Central memory CD8-positive, alpha-beta T cell (primary cell): ENCODE measurements at places on chromosomes 13 and 19.
A peak's percentile ranks its signal among the peaks of the same experiment; 100 is the strongest.

- no peak for DNase-seq
These were observed 234.4 kb upstream of the RXFP2 start for GRCh38 chr13:31504918-31505317.

DNA sequence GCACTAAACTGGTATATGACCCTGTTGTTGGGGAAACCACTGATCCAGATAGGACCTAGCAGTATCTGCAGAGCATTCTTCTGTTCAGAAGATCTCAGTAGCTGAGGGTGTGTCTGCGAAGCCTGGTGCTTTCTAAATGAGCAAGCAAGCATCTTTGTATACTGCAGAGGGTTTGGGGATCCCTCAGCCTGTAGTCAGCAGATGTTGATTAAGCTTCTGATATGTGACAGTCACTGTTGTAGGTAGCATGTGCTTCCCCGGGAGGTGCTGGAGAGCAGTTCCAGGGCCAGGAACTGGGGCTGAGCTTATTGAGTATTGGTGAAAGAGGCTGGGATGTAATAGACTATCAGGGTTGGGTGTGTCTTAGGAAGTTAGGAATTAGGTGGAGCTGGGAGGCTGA, 1.5 kb downstream of the SCAF1 start:
- no peak for DNase-seq

- no peak for DNase-seq
These were observed 50.8 kb downstream of the EFNB2 start for GRCh38 chr13:106484537-106485193.

GRCh38 chr13:93254775-93255174, 28.2 kb downstream of the GPC6 start:
- DNase-seq, result no peak

GRCh38 chr13:28707629-28708427, 10.9 kb downstream of the SLC46A3 start:
- DNase-seq, result no peak

DNA sequence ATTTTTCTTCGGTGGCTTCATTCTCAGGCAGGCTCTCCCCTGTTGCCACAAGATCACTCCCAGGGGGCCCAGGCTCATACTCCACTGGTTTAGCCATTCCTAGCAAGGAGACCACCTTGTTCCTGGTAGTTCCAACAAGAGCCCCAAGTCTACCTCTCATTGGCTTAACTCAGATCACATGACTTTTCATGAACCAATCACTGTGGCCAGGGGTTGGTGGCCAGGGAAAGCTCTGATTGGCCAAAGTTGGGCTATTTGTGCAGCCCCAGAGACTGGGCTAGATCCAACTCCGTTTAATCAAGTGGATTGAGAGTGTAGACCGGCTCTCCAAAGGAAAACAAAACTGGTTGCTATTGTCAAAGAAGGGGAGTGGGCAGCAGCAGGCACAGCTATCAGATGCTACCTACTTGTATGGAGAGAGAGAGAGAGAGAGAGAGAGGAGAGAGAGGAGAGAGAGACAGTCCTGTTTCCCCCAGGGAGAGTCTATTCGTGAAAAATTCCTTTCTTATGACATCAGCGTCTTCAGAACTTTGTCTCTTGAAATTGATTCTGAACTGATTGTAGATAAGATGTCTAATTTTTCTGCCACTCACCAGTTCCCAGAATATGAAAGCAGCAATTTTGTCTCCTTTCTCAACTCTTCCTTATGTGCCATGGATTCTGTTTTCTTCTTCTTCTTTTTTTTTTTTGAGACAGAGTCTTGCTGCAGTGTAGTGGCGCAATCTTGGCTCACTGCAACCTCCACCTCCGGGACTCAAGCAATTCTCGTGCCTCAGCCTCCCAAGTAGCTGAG, 5.9 kb downstream of the CEACAM19 start:
- no peak for DNase-seq

GRCh38 chr13:74217811-74218210, 83.6 kb upstream of the KLF12 start:
- no peak for DNase-seq

DNA sequence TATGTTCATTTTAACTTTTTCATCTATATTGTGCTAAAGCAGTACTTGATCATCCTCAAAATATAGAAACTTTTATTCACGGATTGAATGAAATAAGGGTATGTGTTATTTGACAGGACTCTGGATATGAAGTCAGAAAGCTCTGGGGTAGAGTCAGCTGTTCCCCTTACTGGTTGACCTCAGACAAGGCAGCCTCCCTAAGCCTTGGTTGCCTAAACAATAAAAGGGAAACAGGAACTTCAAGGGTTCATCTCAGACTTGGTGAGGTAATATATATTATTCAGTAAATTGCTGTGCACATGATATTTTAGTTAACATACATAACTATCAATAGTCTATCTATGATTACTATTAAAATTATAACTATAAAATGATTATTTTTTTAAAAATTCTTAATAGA, 13.6 kb downstream of the POLR1D start:
- DNase-seq, result no peak

GRCh38 chr19:22257381-22257780, 28.9 kb upstream of the ZNF729 start:
- no peak for DNase-seq

- no peak for DNase-seq
These were observed 9.0 kb upstream of the CIRBP start for GRCh38 chr19:1259876-1260748.

DNA sequence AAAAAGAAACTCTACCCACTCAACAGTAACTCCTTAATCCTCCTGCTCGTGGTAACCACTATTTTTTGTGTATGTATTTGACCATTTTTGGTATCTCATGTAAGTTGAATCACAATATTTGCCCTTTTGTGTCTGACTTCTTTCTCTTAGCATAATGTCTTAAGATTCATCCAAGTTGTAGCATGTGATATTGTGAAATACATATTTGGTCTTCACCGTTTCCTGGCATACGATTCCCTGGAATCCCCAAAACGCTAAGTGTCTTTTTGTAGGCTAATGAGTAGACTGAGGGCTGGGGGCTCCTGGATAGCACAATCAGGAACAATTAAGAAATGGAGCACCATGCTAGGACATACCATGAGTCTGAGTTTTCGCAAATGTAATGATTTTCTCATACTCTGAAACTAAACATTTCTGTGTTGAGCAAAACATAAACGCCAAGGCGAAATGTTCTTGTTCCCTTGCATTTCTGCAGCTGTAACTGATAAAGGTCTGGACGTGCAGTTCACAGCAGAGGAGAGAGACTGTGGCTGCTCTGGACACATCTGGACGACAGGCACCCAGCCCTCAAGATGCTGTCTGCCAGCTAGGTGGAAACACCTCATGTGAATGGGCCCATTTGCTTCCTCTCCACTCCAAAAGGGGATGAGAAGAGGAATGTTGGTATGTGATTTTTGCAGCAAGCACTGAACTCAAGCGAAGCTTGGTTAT, 38.4 kb downstream of the BRD4 start:
- no peak for DNase-seq

- no peak for DNase-seq
These were observed 58.8 kb upstream of the UBL3 start for GRCh38 chr13:29909081-29909730.

DNA sequence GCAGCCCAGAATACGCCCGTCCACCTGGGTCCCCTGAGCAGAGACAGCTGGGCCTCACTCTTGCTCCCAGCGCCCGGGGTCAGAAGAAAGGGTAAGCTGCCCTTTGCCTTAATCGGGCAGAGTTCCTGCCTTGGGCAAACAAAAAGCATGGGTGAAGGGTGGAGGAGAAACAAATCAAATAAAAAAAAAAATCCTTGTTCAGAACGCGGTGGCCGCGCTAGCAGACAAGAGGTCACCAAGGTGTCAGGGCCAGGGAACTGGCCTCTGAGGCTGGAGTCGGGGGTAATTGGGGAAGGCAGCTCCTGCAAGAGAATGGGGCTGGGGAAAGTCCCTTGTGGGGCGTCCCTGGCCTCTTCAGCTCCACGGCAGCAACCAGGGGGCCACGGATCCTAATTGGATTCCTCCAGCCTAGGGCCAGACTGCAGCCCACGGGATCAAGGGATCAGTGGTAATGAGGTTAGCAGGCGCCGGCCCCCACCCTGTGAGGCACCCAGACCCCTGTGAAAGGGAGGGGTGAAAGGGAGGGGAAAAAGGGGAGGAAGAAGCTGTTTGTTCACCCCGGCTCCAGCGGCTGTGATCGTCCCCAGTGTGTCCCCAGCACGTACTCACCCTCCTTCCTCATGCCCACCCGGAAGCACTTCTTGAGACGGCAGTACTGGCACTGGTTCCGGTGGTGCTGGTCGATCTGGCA, 5.5 kb downstream of the NR2F6 start:
- no peak for DNase-seq

GRCh38 chr13:49938314-49938713, 2.2 kb upstream of the SPRYD7 start:
- DNase-seq, result no peak

DNA sequence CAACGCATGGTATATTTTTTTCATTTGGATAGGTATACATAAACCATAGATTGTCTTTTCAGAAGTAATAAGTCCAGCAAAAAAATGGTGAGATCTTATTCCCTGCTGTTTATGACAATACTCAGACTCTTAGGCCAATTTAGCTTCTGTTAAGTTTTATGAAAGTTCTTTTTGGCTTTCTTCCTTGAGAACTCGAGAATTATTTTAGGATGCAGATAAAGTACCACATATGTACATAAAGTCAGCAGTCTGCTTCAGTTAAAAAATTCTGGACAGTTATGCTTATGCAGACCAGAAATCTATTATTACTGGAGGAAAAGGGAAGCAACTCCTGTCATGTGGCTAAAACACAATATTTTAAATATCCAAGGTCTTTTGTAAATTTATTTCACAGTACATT, 422.9 kb downstream of the GPC6 start:
- no peak for DNase-seq

- no peak for DNase-seq
These were observed 341.2 kb downstream of the HS6ST3 start for GRCh38 chr13:96431044-96431581.

- DNase-seq, result peak; percentile 5
These were observed 52.5 kb upstream of the GAS6 start for GRCh38 chr13:113916330-113916815.

GRCh38 chr13:52980695-52981094, 47.9 kb upstream of the OLFM4 start:
- DNase-seq, result no peak

GRCh38 chr19:33467851-33468250, 53.7 kb downstream of the PEPD start:
- no peak for DNase-seq

DNA sequence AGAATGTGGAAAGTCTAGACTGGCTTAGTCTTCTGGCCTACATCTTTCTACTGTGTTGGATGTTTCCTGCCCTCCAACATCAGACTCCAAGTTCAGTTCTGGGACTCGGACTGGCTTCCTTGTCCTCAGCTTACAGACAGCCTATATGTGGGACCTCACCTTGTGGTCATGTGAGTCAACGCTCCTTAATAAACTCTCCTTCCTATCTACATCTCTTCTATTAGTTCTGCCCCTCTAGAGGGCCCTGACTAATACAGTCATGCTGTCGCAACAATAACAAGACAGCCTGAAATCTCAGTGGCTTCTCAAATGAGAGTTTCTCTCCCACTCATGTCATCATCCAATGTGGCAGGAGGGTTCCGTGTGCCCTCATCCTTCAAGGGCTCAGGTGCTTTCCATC, 347.8 kb downstream of the MZT1 start:
- DNase-seq, result no peak

- DNase-seq, result no peak
These were observed 168.9 kb downstream of the TEX29 start for GRCh38 chr13:111489301-111489700.

DNA sequence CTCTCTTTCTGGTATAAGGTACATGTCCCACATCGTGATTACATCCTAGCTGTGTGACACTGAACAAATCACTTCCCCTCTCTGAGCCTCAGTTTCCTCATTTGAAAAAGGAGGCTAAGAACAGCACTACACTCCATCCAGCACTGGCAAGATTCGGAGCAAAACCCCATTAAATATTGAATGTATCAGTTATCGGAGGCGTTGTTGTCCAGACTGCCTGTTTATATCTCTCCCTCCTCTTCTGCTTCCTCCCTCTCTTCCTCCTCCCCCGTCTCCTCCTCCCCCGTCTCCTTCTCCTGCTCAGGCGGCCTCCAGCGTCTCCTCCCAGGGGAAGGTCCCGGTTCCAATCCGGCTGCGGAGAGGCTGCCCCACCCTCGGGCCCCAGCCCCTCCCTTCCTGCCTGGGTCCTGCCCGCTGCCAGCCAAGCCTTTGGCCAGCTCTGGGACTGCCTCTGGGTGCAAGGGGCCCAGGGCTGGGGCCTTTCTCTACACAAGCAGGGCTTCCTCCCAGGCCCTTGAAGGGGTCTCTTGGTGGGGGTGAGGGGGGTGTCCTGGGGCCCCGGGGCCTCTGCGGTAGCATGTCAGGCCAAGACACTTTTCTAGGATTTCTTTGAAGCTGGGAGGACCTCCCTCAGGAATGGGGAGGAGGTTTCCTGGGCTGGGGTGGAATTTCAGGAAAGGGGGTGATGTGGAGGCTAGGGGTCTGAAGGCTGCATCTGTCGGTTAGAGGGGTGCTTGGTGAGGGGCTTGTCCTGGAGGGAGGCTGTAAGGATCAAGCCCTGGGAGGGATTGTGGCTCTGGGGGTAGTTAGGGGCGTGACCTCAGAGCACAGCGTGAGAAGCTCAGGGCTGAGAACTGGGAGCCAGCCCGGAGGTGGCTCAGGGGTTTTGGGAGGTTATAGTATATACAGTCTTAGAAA, 1.9 kb downstream of the RRAS start:
- DNase-seq, result no peak

- DNase-seq, result no peak
These were observed 3.3 kb upstream of the CEACAM7 start for GRCh38 chr19:41691268-41691970.

GRCh38 chr19:37845932-37846331, 60.5 kb downstream of the WDR87 start:
- no peak for DNase-seq

- no peak for DNase-seq
These were observed 15.3 kb downstream of the TTYH1 start for GRCh38 chr19:54430306-54431254.

GRCh38 chr13:111409413-111409812, 89.0 kb downstream of the TEX29 start:
- DNase-seq, result no peak

- DNase-seq, result no peak
These were observed 6.8 kb downstream of the GPC5 start for GRCh38 chr13:91405240-91405639.

- no peak for DNase-seq
These were observed 10.2 kb downstream of the ANGPTL4 start for GRCh38 chr19:8373867-8374813.

GRCh38 chr13:33796095-33796494, 21.9 kb upstream of the RFC3 start:
- DNase-seq, result no peak

GRCh38 chr19:33601583-33601982, 20.2 kb upstream of the CHST8 start:
- DNase-seq, result no peak

DNA sequence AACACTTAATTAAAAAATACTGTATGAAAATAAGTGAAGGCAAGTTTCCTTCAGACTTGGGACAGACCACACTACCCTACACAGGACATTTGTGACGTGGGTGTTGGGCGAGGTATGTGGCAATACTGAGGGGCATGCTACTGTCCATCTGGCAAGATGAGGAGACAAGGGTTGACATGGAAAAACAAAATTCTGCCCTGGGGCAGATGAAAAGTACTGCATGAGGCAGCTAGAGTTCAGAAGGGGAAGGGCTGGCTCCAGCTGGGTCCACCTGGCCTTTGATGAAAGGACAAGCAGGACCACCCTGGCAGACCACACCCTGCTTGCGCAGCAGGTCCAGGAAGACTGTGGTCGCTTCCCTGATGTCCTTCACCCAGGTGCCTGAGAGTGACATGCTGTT, 43.2 kb downstream of the LATS2 start:
- no peak for DNase-seq
